ENCODE measurements at places on chromosomes 6 and 20.

DNA sequence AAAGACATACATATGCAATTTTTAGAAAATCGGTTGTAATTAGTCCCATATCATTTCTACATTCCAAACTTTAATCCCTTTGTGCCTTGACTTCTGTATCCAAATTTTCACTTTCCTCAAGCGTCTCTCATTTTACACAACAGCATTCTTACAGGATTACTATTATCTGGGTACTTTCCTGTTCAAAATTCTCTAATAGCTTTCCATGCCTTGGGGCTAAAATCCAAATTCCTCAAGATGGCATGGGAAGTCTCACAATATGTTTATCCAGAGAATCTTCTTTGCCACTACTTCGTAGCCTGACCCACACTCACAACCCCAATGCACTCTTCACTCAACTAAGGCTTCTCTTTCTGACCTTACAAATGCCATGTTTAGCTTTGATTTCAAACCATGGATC is 125.0 kb downstream of the TBX18 start:
- H3K27ac ChIP-seq = no peak overlapping the region
- no peaks in the 10 kb centered on the region for H3K4me1 ChIP-seq
- H3K27me3 ChIP-seq = no peaks in the 10 kb centered on the region
- H3K4me3 ChIP-seq = no peak overlapping the region
- no peak for ATAC-seq
- H3K36me3 ChIP-seq = no peaks in the 10 kb centered on the region

- no peak overlapping the region for H3K27ac ChIP-seq
- no peak overlapping the region for H3K4me3 ChIP-seq
- H3K4me1 ChIP-seq = no peaks in the 10 kb centered on the region
Observed at GRCh38 chr6:150840185-150840584, 25.3 kb upstream of the MTHFD1L start.

DNA sequence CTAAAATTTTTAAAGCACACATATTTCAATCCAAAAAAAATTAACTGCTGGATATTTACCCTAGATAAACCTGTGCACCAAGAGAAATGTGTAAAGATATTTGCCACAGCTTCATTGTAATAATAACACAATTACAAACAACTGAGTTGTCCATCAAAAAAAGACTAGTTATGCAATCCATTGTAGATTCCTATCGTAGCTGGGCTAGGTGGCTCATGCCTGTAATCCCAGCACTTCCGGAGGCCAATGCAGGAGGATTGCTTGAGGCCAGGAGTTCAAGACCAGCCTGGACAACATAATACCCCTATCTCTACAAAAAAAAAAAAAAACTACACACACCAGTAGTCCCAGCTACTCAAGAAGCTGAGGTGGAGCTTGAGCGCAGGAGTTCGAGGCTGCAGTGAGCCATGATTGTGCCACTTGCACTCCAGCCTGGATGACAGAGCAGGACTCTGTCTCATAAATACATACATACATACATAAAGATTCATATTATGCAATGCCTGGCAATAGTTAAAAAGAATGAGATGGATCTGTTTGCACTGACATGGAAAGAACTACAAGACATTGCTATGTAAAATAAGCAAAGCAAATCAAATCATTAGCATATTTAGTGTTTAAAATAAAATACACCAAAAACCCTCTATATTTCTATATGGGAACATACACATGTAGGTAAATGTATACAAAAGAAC is 56.5 kb upstream of the CCDC28A start:
- H3K27ac ChIP-seq = no peak overlapping the region
- ATAC-seq = no peak
- H3K36me3 ChIP-seq = no peaks in the 10 kb centered on the region
- H3K4me1 ChIP-seq = peaks cover 12% of the 10 kb centered on the region

DNA sequence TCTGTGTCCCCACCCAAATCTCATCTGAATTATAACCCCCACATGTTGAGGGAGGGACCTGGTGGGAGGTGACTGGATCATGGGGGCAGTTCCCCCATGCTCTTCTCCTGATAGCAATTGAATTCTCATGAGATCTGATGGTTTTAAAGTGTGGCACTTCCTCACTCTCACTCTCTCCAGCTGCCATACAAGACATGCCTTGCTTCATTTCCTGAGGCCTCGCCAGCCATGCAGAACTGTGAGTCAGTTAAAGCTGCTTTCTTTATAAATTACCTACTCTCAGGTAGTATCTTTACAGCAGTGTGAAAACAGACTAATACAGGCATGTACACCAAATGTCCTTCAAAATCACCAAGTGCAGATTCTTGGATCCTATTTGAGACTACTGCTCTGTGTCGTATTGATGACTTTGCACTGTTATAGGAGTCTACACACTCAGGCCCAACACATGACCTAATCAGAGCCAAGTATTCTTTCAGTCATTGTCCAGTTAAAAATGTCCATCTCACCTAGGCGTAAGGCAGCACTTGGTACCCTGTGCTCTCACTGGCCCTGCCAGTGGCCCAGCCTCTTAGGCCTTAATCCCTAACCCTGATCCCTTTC is 52.8 kb upstream of the UST start:
- no peaks in the 10 kb centered on the region for H3K36me3 ChIP-seq
- H3K4me1 ChIP-seq = peaks cover 19% of the 10 kb centered on the region
- no peaks in the 10 kb centered on the region for H3K27me3 ChIP-seq

- ATAC-seq = peak; percentile 68
- peak overlapping the region; percentile 30 for H3K27ac ChIP-seq
- H3K27me3 ChIP-seq = no peaks in the 10 kb centered on the region
- peaks cover 51% of the 10 kb centered on the region for H3K36me3 ChIP-seq
Observed at GRCh38 chr6:604579-604978, 52.3 kb downstream of the HUS1B start.

Measured in stimulated activated memory B cell treated with anti-CD40 and anti-IgM and Interleukin-4, amounts not matched to agents 10 μg/mL and 1 μg/mL and 100 μg/mL, for 72 hours (primary cell).